NCI-H2081 treated with DMSO at 0.1 percent for 48 hours (cell line): ENCODE measurements at places on chromosomes 6 and 20.

DNA sequence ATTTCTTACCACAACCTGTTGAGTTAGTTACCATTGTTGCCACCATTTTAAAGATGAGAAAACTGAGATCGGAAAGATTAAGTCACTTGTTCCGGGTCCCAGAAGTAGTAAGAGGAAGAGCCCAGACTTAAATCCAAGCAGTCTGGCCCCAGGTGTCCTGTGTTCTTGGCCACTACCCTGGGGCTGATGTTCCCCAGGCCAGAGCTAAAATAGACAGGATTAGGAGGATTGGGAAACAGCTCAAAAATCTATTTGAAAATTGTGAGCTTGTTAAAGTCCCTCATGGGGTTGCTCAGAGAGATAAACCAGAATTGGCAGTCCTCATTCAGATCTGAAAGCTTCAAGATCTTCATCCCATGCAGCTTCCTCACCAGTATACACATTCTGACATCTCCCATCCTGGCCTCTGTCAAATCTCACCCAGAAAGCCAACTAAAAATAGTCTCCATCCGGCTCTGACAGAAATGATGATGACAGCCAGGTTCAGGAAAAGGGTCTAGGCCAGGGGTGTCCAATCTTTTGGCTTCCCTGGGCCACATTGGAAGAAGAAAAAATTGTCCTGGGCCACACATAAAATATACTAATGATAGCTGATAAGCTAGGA lies 62.0 kb downstream of the GFOD1 start:
- DNase-seq = no peak

DNA sequence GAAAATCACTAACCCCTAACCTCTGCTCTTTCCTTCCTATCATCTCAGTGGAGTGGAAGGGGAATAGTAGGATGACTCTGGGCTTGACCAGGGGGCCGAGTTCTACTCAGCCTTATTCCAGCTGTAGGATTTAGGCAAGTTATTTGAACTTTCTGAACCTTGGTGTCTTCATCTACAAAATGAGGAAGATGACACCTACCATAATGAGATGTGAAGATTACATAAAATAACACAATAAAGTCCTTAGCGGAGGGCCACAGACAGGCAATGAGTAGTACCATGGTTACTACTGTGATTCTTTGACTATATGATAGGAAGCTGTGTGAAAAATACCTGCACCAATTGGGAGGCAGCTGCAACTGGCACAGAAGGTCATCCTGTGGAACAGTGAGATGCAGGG lies 53.6 kb upstream of the PIM1 start:
- no peak for DNase-seq

DNA sequence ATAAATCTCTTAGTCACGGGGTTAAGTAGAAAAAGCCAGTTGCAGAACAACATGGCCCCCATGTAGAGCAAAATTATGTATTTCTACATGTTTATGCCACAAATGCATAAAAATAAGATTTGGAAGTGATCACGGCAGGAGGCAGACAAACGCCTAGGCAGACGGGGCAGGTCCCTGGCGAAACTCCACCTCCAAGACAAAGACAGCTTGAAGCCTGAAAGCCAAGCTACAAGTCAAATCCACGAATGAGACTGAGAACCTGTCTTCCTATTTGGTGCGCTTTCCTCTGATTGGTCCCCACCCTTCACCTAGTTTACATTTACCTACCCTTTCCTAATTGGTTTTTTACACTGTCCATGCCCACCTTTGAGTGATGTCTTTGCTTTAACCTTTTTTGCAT lies 28.7 kb upstream of the AHCY start:
- no peak for DNase-seq

GRCh38 chr6:43968110-43968965 lies 158.9 kb downstream of the MRPL14 start:
- no peak for DNase-seq

DNA sequence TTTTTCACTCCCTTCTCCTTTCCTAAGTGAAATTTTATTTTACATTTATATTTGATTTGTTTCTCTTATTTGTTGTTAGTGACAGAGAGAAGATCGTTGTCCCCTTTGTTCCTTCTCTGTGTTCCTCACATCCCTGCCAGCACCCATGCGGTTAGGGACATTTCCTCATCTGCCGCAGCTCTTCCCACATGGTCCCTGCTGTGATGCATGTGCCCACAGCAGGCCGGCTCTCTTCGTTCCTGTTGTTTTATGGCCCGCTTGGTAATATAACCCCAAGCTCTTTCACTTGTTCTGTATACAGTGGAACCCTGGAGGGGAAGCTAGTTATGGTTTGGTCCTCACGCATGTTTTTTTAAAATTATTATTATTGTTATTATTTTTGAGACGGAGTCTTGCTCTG lies 23.6 kb downstream of the DTD1 start:
- peak; percentile 28 for DNase-seq

GRCh38 chr6:130457605-130458004 lies 91.8 kb downstream of the TMEM200A start:
- DNase-seq = no peak

- no peak for DNase-seq
Observed at GRCh38 chr6:106787327-106788196, 158.2 kb downstream of the QRSL1 start.

- no peak for DNase-seq
Observed at GRCh38 chr6:153947808-153948447, 91.1 kb upstream of the OPRM1 start.

GRCh38 chr6:8108759-8109539 lies 6.6 kb upstream of the EEF1E1 start:
- DNase-seq = no peak

GRCh38 chr20:51412951-51413481 lies 129.5 kb downstream of the NFATC2 start:
- DNase-seq = no peak

DNA sequence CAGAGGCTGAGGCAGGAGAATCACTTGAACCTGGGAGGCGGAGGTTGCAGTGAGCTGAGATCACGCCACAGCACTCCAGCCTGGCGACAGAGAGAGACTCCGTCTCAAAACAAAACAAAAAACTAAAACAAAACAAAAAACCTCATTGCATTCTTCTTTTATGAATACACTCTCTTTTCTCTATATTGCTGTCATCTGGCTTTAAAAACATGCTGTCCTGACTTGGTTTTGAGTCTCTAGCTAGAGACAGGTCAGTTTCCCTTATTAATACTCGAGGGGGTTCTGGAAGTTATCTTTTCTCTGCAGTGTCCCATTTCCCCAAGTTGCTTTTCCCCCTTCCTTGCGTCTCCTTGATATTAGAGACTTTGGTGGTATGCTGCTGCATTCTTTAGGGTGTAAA lies 50.9 kb downstream of the RIOK1 start:
- no peak for DNase-seq

GRCh38 chr6:90227673-90228072 lies 69.0 kb downstream of the BACH2 start:
- no peak for DNase-seq

- no peak for DNase-seq
Observed at GRCh38 chr6:136083540-136083939, 166.6 kb downstream of the MTFR2 start.

GRCh38 chr6:132282696-132283095 lies 118.6 kb downstream of the MOXD1 start:
- no peak for DNase-seq

DNA sequence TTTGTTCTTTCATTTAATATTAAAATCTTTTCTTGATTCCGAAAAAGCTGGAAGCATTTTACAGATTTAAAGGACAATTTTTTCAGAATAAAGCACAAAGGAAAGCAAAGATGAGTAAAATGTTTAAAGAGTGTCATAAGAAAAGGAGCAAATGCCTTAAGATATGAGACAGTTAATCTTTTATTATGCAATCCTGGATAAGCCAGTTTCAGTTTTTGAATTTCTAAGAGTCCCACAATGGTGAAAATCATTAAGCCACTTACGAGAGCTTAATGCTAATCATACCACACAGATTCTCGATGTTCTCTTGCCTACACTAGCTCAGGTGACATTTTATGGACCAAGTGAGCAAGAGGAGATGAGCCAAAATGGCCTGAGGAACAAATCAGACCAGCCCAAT lies 103.7 kb upstream of the RNF217 start:
- no peak for DNase-seq

DNA sequence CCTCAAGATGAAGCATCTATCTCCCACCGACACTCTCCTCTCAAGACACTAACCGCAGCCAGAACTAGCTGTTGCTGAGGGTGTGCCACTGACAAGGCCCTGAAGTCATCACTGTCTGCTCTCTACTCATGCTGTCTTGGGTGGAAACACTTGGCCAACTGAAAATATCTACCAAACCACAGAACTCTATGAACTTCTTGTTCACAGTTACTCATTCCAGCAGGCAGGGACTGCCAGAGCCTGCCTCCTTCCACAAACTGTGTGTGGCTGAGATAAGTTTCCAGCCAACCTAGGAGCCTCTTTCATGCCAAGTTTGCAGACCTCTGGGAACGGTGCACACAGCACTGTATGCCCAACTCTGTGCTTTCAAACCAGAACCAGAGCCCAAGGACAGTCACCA lies 45.5 kb upstream of the NXT1 start:
- no peak for DNase-seq

GRCh38 chr6:14715076-14715475 lies 530.8 kb upstream of the JARID2 start:
- DNase-seq = no peak

- DNase-seq = no peak
Observed at GRCh38 chr20:51121272-51121671, 98.4 kb upstream of the KCNG1 start.

DNA sequence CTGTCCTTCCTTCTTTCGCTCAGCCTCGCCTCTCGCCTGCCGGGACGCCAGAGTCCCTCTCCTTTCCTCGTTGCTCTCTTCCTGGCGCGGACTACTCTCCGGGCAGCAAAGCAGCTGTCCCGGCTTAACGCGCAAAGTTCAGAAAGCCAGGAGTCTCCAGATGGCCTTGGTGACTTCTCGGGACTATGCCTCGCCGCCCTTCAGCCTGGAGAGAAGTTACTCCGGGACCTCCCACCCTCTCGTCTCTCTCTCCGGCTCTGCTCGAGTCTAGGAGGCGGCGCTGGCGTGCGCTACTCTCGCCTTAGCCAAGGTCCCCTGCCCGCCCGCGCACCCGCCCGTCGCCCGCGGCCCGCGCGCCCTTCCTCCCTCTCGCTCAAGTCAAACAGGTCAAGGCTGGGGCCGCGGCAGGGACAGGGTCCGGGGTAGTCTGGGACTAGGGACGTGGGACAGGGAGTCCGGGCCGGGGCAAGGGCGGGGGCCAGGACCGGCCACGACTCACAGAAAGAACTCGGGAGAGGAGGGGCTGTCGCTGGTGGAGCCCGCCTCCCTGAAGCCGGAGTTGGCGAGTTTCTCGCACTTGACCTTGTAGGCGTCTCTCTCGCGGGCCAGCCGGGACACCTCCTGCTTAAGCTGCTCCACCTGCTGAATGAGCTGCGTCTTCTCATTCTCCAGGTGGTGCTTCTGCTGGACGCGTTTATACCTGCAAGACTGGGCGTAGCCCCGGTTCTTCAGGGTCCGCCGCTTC lies 1.5 kb downstream of the MAFB start:
- DNase-seq = no peak

GRCh38 chr20:32978009-32978335 lies 26.3 kb downstream of the SUN5 start:
- DNase-seq = no peak

GRCh38 chr20:59010995-59011873 lies 4.2 kb upstream of the CTSZ start:
- DNase-seq = no peak

DNA sequence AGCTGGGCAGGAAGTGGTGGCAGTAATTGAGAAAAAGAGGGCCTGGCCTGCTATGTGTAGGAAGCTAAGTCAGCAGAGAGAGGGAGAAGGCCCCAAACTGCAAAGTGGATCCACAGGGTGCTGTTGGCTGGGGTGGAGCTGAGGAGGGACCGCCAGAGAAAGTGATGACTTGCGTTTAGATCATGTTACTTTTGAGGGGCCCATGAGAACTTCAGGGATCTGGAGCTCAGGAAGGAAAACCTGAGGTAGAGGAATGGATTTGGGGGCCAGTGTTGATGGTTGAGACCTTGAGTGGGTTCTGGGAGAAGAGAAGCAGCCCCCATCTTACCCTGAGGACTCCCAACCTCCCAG lies 155.5 kb downstream of the MRPL14 start:
- no peak for DNase-seq

DNA sequence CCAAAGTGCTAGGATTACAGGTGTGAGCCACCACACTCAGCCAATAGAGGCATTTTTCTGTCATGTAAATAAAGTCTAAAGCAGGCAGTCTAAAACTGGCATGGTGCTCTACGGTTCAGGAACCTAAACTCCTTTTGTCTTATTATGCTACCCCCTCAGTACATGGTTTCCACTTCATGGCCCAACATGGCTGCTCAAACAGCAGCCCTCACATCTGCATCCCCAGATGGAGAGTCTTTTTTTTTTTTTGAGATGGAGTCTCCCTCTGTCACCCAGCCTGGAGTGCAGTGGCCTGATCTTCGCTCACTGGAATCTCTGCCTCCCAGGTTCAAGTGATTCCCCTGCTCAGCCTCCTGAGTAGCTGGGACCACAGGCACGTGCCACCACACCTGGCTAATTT lies 38.3 kb downstream of the SLC52A3 start:
- DNase-seq = no peak

- no peak for DNase-seq
Observed at GRCh38 chr20:44643596-44644229, 7.8 kb downstream of the ADA start.

GRCh38 chr6:145161501-145161900 lies 573.8 kb downstream of the EPM2A start:
- DNase-seq = no peak

- DNase-seq = no peak
Observed at GRCh38 chr20:19934792-19935491, 82.2 kb upstream of the NAA20 start.

- no peak for DNase-seq
Observed at GRCh38 chr6:617456-618100, 39.3 kb downstream of the HUS1B start.

GRCh38 chr6:25316626-25317025 lies 37.5 kb downstream of the CARMIL1 start:
- no peak for DNase-seq

DNA sequence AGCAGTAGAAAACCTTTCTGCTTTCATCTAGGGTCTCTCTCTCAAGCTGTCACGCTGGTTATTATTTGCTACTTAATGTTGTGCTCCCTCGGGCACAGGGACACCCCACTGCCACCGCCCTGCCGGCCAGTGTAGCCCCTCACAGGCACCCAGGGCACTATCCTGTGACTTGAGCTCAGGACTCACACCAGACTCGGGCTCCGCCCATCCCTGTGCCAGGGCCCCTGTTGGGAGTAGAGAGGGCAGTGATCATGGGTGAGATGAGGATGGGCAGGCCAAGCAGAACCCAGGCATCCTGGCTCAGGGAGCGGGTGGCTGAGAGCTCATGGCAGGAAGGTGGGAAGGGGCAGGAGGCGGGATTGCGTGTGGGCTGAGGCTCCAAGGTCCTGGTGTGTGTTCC lies 371.9 kb downstream of the ZFAND3 start:
- DNase-seq = no peak
